Endothelial cell (in vitro differentiated cells): ENCODE measurements at places on chromosomes 7 and 10.

- no peak for DNase-seq
These were observed 135.4 kb downstream of the CXCL12 start for GRCh38 chr10:44249490-44249889.

DNA sequence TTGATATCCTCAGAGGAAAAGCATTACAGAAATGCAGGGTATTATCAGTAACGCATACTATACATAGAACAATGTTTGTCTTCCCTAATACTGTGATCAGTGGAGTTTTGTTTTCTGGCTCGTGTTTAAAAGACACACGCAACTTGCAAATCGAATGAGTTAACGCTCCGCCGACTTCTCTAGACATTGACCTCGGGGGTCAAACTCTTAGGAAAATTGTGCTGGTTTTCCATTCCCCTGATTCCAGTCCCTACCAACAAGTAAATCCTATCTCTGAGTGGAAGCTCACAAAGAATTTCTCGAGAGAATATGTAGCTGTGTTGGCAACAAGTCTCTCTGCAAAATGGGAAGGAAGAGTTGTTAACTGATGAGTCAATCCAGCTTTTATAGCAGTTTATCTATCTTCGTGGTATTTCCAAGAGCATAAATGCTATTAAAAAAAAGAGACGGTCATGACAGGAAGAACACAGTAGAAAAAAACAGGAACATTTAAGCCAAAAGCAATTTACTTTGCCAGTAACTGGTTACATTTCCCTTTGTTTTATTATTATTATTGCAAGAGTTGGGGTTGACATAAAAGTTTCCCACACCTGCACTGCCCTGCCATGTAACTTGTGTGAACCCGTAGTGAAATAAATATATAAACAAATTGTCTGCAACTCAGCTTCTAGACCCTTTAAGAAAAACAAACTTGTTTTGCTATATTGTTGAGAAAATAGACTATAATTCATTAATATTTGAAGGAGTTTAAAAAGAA, 144.4 kb downstream of the ARID5B start:
- no peak for DNase-seq

DNA sequence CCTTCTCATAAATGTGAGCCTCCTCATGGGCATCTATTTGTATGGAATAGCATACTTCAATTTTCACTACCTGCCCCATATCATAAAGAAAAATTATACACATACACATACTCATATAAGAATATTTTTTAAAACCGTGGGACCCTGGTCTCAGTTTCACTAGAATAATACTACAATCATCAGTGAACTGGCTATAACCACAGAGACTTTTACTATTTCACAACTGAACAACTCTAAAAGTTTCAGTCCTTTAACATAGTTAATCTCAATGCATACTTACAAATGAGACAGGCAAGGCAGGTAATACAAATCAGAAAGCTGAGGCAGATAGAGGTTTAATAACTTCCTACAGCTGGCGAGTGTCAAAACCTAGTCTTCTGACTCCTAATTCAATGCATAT, 83.1 kb downstream of the LRRN3 start:
- no peak for DNase-seq

- DNase-seq, result no peak
These were observed 24.2 kb downstream of the TRRAP start for GRCh38 chr7:98902523-98902922.

DNA sequence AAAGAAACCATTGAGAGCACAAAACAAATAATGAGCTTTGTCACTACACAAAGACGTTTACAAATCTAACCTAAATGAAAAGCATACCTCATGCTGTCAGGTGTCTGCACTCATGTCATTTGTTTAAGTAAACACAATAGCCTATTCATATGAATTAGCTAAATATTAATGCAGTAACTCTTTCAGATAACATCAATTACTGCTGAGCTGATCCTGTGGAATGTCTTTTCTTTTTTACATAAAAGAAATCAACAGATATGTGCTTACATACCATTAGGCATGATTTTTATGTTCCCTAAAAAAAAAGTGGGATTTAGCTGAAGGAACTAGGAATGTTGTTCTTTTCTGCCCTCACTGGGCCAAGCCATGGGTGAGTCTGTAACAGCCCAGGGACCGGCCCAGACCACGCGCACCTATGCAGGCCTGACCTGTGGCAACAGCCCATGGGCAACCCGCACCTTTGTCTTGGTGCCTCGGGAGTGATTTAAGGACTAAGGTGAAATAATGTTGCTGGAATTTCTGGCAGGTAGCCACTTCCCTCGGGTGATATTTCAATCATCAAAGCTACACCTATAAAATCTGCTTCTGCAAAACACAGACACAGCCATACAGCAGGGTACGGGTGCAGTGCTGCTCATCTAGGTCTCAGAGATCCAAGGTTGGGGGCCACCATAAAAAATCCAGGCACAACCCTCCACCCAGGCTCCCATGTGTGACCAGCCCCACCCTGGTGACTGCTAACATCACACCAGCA, 44.6 kb downstream of the FGFR2 start:
- DNase-seq, result no peak

DNA sequence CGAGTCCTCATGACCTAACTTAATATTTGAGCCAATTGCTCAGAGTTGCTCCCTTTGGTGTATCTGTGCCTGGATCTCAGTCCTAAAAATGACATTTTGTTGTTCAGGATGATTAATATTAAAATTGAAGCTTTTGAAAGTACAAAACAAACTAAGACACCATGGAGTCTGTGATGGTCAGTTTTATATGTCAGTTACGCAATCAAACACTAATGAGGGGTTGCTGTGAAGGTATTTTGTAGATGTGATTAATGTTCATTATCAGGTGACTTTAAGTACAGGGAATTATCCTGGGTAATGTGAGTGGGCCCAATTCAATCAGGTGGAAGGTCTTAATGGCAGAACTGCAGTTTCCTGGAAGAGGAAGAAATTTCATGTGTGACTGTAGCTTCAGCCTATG, 546.7 kb downstream of the REEP3 start:
- no peak for DNase-seq

DNA sequence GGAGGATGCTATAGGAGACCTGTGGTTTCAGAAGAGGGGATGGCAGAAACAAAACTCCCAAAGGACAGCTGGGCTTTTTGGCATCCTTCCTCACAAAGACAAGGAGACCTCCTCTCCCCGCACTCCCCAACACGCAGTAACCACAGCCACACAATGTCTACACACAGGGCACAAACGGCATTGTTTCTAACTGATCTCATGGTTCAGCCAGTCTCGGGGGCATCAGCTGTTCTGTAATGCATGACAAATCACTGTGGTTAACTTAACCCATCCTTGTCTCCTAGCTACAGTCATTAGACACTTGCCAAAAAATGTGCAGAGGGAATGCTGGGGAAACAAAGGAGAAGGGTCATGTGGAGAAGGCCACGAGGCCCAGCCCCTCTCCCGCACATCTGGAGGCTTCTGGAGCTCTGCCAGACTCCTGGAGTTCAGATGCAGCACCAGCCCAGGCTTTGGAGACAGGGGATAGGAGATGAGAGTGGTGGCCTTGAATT, 7.6 kb upstream of the ADAMTS14 start:
- DNase-seq, result no peak

DNA sequence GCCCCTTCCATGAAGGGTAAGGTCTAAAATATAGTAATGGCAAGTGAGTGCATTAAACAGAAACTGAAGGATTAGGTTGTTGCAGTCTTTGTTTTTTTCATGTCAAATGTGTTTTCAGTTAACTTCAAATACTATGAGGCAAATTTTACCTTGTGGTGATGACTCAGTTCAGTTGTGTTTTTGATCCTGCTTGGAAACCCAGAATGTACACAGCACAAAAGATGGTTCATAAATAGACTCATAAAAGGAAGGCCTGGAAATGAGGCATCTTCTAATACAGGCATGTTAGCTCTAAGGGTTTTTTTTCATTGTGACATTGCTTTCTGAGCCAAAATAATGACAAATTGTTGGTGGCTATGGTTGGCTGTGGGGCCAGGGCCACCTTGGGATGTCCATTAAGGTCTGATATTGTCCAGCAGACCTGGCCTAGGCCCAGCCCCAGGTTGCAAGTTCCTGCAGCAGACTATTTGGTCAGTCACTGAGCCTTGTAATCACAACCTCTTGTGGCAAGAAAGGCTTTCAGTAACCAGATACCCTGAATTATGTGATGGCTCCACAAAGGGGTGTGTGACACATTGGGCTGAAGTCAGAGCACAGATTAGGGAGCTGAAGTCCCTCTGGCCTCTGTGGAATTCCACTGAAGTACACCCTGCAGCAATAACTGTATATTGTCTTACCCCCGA, 69.0 kb upstream of the SAMD8 start:
- DNase-seq, result no peak

GRCh38 chr7:28847176-28847575, 111.0 kb downstream of the TRIL start:
- DNase-seq, result no peak

DNA sequence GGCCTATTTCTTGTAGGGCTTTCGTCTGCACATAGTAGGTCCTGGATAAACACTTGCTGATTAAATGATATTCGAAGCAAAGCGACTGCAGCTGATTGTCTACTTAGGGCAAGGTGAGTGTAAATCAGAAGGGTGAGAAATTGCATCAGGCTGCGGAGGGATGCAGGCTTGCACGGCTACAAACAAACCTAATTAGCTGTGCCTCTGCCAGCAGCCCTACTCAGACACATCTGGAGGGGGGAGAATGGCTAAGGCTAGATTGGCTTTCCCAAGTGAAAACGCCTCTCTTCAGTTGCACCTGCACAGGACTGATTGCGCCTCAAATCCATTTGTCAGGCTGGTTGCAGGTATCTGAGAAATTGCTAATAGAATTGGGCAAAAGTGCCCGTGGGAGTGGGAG, 247.5 kb downstream of the DPP6 start:
- DNase-seq, result no peak

GRCh38 chr7:6142871-6143380, 111.8 kb downstream of the ANKRD61 start:
- DNase-seq, result no peak

DNA sequence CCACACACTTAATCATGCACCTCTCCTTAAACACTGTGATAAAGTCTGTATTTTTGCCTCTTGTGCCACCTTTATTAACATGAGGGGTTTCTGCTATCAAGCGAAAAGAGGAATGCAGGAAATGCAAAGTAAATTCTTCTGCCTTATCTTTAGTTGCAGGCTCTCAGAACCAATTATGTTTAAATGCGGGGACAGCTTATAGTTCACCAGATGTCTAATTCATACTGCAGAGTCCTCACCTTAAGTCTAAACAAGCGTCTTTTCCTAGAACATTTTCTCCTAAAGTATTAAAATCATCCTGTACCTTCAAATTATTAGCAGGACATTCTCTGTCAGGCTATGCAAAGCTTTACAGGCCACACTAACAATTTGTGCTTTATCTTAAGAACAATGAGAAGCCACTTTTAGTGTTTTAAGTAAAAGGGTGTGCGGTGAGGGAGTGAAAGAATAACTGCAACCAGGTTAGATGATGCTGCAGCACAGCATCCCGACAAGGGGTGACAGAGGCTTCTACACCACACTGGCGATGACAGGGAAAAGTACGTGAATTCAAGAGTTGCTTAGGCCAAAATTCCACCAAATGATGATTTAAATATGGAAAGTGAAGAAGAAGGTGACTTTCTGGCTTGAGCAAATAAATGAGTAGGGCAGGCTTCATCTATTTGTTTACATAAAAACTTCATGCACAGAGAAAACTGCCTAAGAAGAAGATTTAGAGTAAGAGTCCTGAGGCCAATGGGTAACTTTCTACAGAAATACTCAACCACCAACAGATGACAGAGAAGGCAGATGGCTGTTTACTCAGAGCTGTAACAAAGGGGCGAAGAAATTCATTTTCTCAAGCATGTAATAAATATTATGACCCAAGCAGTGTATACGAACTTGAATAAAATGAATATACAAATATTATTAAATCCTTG, 36.0 kb downstream of the EZH2 start:
- no peak for DNase-seq

- DNase-seq, result no peak
These were observed 5.5 kb downstream of the SKIDA1 start for GRCh38 chr10:21519941-21520436.

- no peak for DNase-seq
These were observed 68.6 kb downstream of the FRMPD2 start for GRCh38 chr10:48205918-48206317.

DNA sequence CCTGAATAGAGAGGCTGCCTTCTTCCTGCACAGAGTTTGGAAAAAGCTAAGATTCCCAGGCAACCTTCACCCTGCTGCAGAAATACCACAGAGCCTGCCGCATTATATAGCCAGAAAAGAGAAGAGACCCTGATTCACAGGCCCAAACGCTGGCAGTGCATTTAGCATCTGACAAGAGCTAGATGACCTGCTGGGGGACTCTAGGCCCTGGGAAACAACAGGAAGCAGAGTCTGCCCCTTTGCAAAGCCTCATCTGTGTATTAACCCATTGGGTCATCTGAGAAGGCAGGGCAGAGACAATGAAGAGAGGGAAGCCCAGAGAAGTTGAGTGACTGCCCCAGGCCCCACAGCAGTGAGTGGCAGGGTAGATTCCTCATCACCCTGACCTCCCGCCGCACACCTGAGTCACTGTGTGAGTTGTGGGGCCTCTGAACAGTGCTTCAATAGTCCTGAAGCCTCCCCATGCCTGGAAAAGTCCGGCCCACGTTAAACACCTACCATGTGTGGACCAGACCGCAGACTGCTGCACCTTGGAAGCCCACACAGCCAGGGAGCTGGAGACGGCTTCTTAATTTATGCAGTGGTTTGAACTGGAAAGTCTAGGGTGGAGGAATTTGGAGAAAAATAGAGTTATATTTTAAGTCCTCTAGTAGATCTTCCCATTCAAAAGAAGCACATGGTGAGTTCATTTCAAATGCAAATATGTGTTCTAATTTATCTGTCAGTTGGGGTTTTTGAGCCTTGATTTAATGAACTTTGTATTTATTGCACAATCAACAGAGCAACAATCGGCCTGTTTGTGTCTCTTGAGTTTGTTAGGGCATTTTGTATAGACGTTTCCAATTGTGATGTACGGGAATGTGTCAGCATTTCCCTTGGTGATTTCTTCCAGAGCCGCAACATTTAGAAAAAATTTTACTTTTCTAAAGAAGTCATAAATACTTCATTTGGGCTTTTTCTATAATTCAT, 80.4 kb upstream of the GPR26 start:
- no peak for DNase-seq

GRCh38 chr7:28419716-28420115, 7.4 kb downstream of the CREB5 start:
- no peak for DNase-seq

GRCh38 chr7:26443751-26444150, 152.1 kb downstream of the SNX10 start:
- DNase-seq, result no peak

DNA sequence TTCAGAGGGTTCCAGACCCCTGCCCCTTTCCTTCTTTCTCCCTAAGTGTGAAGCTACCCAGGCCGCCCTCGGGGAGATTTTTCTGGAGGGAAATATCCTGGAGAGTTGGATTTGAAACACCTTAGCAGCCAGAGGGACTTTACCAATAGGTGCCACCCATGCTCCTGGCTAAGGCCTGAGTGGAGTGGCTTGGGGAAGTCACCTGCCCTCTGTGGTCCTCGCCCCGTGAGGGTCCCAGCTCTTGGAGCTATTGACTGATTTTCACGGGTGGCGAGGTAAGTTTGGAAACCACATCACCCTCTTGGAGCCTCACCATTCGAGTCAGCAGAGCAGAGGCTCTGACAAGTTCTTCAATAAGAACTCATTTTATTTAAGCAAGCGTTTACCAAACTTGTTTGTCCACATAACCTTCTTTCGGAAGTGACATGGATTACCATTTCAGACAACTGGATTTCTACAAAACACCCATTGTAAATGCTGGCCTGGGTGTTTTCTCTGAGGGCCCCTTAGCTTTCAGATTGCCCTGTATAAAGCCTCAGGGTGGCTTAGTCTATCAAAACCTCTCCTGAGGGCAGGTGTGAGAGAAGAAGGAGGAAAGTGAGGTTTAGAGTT, 20.4 kb downstream of the AQP1 start:
- no peak for DNase-seq

- DNase-seq, result no peak
These were observed 8.3 kb downstream of the RAMP3 start for GRCh38 chr7:45165857-45166256.
